ENCODE measurements at places on chromosomes 4 and X.

- DNase-seq = no peak
Observed at GRCh38 chr4:116726523-116726922, 358.9 kb downstream of the TRAM1L1 start.

DNA sequence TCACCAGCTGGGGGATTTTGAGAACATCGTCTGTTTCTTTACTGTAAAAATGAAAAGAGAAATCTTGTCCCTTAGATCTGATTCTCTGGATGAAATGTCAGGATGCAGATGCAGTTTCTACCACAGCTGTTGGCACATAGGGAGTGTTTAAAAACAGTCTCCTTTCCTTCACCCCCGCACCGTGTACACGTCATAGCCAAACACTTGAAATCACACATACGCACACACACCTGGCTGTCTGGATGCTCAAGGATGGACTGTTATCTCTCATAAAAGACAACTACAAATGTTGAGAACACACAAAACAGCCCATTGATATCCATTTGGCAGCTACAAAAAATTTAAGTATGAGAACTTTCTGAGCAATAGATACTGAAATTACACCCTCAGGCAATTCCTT, 275.8 kb upstream of the CLNK start:
- DNase-seq = no peak

DNA sequence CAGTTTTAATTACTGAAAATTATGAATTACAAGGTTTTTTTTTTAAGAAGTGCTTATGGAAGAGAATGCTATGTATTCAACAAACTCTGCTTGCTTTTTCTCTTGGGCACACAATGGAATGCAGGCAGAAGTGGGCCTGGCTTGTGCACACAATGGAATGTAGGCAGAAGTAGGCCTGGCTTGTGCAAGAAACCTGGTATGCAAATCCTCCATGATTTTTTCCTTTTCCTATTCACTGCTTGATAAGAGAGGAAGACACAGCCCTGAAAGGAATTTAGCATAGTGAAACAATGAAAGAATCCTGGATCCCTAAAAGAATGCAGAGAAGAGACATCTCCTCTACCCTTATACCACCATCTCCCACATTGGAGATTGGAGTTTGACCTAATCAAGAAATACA, 138.4 kb downstream of the COL25A1 start:
- peak; percentile 10 for DNase-seq

DNA sequence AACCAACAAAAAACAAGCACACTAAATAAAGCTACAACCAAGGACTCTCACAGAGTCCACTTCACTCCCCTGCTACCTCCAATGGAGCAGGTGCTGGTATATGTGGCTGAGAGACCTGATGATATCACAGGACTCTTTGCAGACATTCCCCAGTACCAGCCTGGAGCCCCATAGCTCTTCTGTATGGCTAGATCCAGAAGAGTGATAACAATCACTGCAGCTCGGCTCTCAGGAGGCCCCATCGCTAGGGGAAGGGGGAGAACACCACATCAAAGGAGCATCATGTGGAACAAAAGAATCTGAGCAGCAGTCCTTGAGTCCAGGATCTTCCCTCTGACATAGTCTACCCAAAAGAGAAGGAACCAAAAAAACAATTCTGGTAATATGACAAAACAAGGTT, 237.1 kb upstream of the TLL1 start:
- no peak for DNase-seq

DNA sequence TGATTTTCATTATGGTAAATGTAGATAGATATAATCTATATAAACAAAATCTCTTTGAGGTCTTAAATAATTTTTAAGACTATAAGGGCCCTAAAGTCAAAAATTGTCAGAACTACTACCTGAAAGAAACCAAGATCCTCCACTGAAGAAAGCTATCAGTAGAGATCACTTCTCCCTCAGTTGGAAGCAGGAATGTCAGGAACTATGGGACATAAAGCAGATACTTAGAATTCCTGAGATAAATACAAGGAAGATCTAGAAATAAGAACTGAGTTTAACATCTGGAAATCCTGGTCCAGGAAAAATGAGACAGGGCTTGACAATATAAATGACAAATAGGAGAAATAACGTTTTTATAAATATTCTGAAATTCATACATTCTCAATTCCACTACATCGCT, 97.2 kb downstream of the ADAMTS3 start:
- DNase-seq = no peak

GRCh38 chrX:129925305-129926092, 19.5 kb downstream of the UTP14A start:
- peak; percentile 43 for DNase-seq
